GM18507 (cell line): ENCODE measurements at places on chromosomes 3 and 15.

- no peak for DNase-seq
Measured at GRCh38 chr3:16932877-16933276, 48.1 kb downstream of the PLCL2 start.

- no peak for DNase-seq
Measured at GRCh38 chr3:42732196-42732828, 29.7 kb upstream of the HHATL start.

DNA sequence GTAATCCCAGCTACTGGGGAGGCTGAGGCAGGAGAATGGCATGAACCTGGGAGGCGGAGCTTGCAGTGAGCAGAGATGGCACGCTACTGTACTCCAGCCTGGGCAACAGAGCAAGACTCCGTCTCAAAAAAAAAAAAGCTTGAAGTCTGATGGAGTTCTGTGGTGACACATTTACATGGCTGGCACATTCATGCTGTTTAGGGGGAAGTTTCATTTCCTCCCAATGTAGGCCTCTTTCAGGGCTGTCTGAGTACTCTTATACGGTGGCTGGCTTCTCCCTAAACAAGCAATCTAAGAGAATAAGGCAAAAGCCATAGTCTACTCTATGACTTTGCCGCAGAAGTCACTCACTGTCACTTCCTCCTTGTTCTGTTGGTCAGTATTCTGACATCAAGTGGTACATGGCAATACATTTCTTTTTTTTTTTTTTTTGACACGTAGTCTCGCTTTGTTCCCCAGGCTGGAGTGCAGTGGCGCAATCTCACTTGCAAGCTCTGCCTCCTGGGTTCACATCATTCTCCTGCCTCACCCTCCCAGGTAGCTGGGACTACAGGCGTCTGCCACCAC is 41.2 kb downstream of the OIP5 start:
- DNase-seq, result no peak

DNA sequence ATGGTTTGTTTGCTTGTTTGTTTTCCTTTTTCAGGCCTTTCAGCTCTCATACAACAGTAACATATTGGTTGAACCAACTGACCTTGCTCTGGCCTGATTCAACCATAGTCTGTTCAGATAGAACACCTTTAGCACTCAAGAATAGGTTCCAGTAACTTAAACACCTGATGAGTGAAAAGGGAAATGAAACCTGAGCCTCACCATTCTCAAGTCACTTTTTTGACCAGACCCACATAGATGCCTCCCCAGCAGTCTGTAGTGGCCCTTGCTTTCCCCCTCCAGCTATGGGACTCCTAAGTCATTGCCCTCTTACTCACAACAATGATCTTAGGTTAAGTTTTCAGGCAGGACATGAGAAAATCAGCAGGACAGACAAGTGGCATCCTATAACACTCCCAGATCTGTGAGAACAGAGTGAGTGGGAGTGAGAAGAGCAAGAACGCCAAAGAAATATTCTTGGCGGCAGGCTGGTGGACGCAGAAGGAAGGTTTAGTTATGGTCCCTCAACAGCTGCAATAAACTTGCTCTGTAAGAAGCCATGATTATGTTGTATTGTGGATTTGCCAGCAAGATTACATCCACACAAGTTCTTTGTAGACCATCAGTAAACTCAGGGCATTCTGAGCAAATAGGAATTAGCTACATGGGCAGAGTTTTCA is 367.5 kb downstream of the MECOM start:
- no peak for DNase-seq

DNA sequence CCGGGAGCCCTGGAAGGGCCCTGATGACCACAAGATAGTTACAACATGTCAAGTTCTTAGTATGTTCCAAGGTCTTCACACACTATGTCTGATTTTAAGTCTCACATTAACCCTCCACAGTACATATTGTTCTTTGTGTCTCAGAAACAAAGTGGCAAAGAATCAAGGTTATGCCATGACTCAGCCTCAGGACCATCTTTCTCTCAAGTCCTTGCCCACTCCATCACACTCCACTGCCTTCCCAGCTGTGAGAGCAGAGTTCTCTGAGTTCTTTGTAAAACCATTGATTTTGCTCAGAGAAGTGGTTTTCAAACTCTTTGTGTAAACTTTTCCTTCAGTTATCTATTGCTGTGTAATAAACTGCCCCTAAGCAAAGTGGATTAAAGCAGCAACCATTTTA is 67.9 kb upstream of the C3orf80 start:
- no peak for DNase-seq

- DNase-seq, result no peak
Measured at GRCh38 chr3:67937498-67938118, 283.2 kb upstream of the SUCLG2 start.

- DNase-seq, result no peak
Measured at GRCh38 chr3:21331321-21331720, 419.7 kb downstream of the ZNF385D start.

- no peak for DNase-seq
Measured at GRCh38 chr3:195913382-195913781, 5.0 kb upstream of the TNK2 start.

DNA sequence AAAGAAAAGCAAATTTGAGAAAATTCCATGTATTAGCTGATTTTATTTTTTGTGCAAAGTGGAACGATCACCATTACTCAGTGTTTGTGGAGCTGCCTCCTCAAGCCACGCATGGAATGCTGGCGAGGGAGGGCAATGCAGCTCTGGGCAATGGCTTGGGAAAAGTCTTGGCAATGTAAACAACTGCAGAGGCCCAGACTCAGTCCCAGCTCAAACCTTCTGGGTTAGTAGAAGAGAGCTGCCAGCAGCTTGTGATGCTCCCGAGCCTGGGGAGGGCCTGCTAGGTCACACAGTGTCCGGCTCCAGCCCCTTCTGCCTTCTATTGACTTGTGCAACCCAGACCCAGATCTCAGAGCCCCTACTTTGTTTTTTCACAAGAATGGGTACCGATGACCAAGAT is 4.3 kb downstream of the EPHB1 start:
- DNase-seq, result no peak

- no peak for DNase-seq
Measured at GRCh38 chr15:92157666-92158298, 235.9 kb upstream of the ST8SIA2 start.

DNA sequence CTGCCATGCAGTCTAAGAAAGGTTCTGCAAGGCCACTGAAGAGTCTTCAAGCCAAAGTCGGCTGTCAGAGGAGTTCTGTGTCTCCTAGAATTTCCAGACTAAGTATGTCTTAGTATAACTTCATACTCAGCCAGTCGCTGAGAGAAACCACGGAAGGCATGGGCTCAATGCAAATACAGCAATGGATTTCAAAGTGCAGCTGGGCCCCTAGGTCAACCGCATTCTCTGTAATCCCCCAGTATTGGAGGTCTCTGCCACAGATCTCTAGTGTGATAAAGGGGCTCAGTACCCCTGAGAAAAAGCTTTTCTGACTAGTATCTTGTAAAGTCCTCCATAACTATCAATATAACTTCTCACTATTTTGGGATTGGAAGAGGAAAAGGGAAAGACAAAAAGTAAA is 208.3 kb downstream of the VPS13C start:
- no peak for DNase-seq

DNA sequence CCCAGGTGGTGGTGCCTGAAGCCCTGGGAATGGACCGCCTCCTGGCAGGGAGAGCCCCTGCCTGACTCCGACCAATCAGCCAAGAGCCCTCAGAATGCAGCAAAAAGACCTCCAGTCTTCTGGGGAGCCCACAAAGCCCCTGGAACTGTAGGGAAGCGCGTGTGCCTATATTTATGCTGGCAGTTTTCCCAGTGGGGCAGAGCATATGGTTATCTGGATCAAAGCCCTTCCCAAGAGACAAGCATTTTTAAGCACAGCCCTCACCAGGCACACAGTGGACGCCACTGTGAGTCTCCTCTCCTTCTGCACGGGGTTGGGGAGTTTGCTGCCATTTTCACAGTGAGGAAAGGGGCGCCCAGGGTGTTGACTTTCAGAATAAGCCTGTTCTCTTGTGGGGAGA is 80.9 kb upstream of the RPL32 start:
- DNase-seq, result no peak

GRCh38 chr3:107250221-107250620 is 127.0 kb upstream of the CCDC54 start:
- no peak for DNase-seq

- DNase-seq, result no peak
Measured at GRCh38 chr3:66655044-66655443, 154.2 kb upstream of the LRIG1 start.

- DNase-seq, result no peak
Measured at GRCh38 chr3:42257007-42257406, 9.0 kb downstream of the CCK start.

DNA sequence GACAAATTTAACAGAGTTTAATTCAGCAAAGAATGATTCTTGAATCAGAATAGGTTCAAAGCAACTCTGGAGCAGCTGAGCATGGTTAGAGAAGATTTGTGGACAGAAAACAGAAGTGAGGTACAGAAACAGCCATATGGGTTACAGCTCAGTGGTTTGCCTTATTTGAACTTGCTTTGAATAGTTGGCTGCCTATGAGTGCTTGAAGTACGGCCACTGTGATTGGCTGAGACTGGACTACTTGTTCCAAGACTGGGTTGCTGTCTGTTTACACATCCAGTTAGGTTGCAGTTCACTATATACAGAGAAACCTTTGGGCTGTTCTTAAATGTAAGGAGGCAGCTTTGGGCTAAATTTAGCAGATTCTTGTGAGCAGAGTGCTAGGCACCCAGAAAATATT is 79.4 kb upstream of the CADPS start:
- no peak for DNase-seq

GRCh38 chr3:119309591-119309990 is 15.4 kb downstream of the ARHGAP31 start:
- DNase-seq, result no peak

- DNase-seq, result no peak
Measured at GRCh38 chr15:60476713-60477112, 2.2 kb downstream of the ICE2 start.

DNA sequence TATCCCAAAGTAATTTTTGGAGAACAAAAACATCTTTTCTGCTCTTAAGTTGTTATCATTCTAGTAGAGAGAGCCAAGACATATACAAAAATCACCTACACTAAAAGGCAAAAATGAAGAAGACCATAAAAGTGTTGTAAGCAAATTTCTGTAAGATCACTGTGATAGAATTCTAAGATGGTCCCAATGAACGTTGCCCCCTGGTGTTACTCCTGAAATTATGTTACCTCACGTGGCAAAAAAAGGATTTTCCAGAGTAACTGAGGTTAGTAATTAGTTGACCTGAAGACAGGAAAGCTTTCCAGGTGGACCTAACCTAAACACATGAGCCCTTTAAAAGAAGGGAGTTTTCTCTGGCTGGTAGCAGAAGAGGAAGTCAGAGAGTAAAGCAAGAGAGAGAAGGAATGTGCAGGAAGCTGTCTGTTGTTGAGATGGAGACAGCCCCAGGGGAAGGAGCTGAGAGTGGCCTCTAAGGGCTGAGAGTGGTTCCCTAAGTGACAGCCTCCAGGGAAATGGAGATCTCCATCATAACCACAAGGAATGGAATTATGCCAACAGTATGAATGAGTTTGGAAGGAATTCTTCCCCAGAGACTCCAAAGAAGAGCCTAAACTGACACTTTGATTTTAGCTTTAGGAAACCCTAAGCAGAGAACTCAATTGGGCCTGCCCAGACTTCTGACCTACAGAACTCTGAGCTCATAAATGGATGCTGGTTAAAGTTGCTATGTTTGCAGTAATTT is 205.9 kb downstream of the CD47 start:
- no peak for DNase-seq

DNA sequence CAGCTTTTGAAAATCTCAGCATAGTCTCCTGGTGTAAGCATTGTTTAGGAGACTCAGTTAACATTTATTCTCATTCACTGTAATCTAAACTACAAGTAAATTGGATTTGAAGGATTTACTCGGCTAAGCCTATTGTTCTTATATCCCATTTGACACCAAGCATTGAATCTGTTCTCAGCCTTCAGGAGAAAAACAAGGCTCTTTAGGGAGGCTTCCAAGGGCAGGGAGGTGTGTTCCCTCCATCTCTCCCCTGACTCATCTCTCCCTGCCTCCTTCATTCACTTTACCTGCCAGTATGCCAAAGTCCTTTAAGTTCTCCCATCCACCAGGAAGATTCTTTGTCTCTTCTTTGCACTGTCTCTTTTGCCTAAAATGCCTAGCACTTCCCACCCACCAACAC is 347.8 kb downstream of the MFSD1 start:
- DNase-seq, result no peak

DNA sequence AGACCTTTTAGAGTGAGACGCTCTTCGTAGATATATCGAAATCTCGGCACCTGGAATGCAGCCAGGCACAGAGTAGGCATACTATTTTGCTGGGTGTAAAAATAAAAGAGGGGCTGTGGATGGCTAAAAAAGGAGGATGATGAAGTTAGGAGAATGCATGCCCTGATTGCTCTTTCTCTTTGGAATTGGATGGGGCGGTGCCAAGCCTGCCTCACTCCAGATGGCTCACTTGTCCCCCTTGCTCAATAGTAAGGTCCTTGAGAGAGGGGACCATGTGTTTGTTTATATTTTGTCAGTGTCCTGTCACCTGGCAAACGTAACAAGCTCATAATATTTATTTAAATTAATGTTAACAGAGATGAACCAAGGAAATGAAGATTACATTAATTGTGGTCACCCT is 33.0 kb downstream of the SNRK start:
- DNase-seq, result no peak

GRCh38 chr3:12875857-12876836 is 34.8 kb upstream of the RPL32 start:
- no peak for DNase-seq

GRCh38 chr3:95387242-95388021 is 1324.6 kb downstream of the NSUN3 start:
- DNase-seq, result no peak

DNA sequence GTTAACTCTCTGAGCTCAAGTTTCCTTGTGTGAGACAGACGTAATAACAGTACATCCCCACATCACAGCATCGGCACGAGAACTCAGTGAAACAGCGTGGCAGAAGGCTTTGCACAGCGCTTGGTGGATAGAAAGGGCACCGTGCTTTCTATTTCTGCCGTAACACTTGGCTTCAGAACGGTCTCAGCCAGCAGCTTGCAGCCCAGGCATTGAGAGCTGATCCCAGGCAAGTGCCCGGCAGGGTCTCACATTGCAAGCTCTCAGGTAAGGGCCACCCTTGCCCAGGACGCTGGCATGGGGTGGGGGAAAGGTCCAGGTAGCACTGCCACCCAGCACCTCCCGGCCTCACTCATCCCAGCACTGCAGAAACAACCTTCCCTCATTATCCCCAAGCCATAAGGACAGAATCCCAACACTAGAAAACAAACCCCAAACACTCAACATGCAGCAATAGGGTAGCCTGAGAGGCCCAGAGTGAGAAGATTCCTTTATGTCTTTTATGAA is 70.5 kb upstream of the ITGA11 start:
- DNase-seq, result no peak

DNA sequence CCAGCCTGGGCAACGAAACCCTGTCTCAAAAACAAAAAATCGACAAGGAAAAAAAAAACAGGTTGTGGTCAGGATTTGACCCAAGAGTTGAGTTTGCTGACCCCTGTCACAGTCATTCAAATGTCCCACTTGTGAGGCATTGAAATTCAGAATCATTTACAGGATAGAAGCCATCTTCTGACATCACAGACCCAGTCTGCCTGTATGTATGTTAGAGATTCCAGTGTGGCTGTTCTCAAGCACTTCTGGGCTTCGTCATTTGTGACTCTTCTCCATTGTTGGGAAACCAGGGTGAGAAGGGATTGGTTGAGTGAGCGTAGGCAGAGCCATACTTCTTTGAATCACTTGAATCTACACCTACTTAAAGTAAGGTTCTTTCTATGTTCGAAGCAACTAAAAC is 57.1 kb downstream of the LMLN start:
- DNase-seq, result no peak
